Lung (tissue), 17 donors: ENCODE measurements at places on chromosomes 1 and 21. TPM values are rescaled to one million over a fixed set of nuclear protein-coding genes. Genes with fewer than 3 reads are reported as not detected.

Gene NTRK1
- polyA plus RNA-seq, result 0.15 TPM

Gene ATF6
- 4.3 TPM for polyA plus RNA-seq

Gene ETNK2
- polyA plus RNA-seq, result 2.8 TPM

DNA sequence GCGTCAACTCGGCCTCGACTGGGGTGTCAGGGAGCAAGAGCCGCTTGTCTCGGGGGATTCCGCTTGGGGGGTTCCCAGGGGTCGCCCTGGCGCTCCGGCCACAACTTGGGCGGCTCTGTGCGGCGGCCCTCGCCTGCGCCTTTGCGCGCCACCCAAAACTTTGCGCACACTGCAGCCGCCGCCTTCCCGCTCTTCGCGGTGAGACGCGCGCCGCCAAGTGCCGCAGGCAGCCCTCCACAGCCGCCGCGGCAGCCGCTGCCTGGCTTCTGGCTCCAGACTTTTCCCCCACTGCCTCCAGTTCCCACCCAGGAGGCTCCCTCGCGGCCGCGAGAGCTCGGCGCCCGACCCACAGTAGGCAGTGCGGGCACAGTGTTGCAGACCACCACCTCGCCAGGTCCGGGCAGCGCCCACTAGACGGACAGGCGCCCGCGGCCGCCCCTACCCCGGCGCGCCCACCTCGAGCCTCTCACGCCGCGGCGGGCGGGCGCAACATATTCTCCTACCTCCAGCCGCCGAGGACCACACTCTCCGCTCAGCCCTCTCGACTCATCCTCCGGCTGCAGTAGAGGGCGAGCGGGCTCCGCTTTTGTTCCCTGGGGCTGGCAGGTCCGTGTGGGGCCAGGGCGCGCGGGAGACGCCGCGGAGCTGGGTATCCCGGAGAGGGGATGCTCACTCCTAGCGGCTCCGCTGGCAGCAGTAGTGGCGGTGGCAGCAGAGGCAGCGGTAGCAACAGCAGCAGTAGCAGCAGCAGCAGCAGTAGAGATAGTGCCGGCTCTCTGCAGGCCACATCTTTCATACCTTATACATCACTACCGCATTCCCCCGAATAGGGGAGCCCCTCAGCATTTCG is 296.6 kb downstream of the OMA1 start:
- H3K27me3 ChIP-seq, result peaks cover 12% of the 10 kb centered on the region
- peaks cover 14% of the 10 kb centered on the region for H3K4me1 ChIP-seq
- DNase-seq, result peak; percentile 21
- no peaks in the 10 kb centered on the region for H3K36me3 ChIP-seq
- H3K4me3 ChIP-seq, result no peak overlapping the region
- no peak overlapping the region for H3K27ac ChIP-seq

Gene BARHL2
- not detected for polyA plus RNA-seq

GRCh38 chr1:63643926-63644325 is 50.7 kb downstream of the PGM1 start:
- no peaks in the 10 kb centered on the region for H3K4me1 ChIP-seq
- no peak overlapping the region for H3K4me3 ChIP-seq
- H3K36me3 ChIP-seq, result peaks cover 4% of the 10 kb centered on the region
- DNase-seq, result peak; percentile 47

DNA sequence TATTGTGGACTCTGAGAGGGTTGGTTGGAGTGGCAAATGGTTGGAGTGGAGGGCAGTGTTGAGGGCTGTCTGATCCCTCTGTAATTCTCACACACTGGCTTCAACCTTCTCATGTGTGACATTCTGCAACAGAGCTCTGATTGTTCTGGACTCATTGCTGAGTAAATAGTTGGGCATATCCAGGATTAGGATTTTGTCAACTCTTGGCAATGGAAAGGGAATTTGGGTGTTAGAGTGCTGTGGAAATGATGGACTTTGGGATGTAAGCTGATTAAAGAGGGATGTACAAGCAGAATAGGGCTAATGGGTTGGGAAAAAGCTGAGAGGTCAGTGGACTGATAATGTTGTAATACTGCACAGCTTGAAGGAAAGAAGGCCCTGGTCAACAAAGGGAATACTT is 16.5 kb downstream of the TLCD4 start:
- H3K27ac ChIP-seq, result no peak overlapping the region
- no peak for DNase-seq
- H3K4me1 ChIP-seq, result no peaks in the 10 kb centered on the region
- H3K36me3 ChIP-seq, result no peaks in the 10 kb centered on the region

Gene OVAAL
- polyA plus RNA-seq, result not detected

GRCh38 chr1:73755649-73756048 is 442.3 kb downstream of the LRRIQ3 start:
- H3K4me1 ChIP-seq, result no peaks in the 10 kb centered on the region
- H3K27me3 ChIP-seq, result no peaks in the 10 kb centered on the region
- no peaks in the 10 kb centered on the region for H3K36me3 ChIP-seq
- no peak overlapping the region for H3K27ac ChIP-seq
- no peak for DNase-seq
- no peak overlapping the region for H3K4me3 ChIP-seq

Gene FALEC
- polyA plus RNA-seq, result 0.09 TPM

Gene CELA2A
- polyA plus RNA-seq, result 0.20 TPM

DNA sequence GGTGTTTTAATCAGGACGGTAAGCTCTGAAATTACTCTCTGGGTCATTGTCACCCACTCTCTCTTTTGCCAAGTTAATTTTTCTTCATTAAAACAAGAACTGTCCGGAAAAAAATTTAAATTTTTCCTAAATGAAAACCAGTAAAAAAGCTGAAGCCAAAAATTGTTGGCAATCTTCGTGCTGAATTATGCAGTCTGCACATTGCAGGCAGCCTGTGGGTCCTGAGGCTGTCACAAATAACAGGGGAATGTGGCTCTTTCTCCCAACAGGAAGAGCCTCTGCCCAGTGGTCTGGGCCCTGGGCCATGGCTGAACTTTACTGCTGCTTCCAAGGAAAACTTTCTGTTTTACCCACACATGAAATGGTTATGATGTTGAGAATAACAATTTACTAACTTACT is 153.9 kb upstream of the SPAG17 start:
- no peaks in the 10 kb centered on the region for H3K36me3 ChIP-seq
- H3K27me3 ChIP-seq, result no peaks in the 10 kb centered on the region
- peaks cover 13% of the 10 kb centered on the region for H3K4me1 ChIP-seq
- H3K4me3 ChIP-seq, result no peak overlapping the region
- no peak overlapping the region for H3K27ac ChIP-seq

DNA sequence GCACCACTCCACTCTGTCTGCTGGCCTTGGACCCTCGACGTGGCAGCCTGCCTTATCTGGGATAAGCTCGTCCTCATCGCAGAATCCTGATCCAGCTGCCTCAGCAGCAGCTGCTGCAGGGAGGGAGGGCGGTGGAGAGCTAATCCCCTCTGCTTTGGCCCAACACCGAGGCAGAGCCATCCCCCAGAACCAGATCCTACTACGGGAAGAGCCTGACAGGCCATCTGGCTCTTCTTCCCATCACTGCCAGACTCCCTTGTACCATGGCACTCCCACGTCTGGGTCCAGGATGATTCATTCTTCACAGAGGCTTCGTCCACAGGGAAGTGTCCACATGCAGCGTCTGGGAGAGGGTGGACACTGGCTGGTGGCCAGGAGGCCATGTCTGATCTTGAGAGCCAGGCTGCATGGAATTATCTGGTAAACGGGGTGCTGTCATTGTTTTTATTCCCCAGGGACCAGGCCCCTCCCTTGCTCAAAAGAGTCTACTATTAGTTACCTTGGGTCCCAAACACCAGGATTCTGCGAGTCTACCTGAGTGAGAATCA is 14.6 kb upstream of the PKP1 start:
- peaks cover 2% of the 10 kb centered on the region for H3K27me3 ChIP-seq
- no peak overlapping the region for H3K4me3 ChIP-seq
- no peaks in the 10 kb centered on the region for H3K4me1 ChIP-seq
- peak; percentile 83 for DNase-seq
- H3K27ac ChIP-seq, result no peak overlapping the region

Gene USF1
- 77.0 TPM for polyA plus RNA-seq

DNA sequence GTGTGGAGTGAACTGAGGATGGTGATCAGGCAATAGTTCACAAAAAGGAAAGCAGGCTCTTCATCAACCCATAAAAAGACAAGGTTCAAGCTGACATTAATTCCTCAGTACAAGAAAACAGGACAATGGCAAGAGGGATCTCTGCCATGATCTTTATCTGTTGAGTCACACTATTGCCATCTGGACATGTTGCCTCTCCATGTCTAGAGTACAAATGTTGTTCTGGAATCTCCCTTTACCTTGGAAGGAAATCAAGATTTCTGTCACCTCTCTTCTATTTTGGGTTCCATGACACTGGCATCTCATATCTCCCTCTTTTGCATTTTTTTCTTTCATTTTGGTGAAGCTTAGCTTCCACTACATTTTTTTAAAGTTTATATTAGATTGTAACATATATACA is 329.1 kb downstream of the USP25 start:
- H3K36me3 ChIP-seq, result no peaks in the 10 kb centered on the region
- no peak overlapping the region for H3K4me3 ChIP-seq
- no peak for DNase-seq
- no peaks in the 10 kb centered on the region for H3K27me3 ChIP-seq
- H3K4me1 ChIP-seq, result no peaks in the 10 kb centered on the region

GRCh38 chr21:37364722-37365121 is 1.9 kb upstream of the DYRK1A start:
- no peaks in the 10 kb centered on the region for H3K27me3 ChIP-seq
- H3K4me3 ChIP-seq, result no peak overlapping the region
- H3K27ac ChIP-seq, result peak overlapping the region; percentile 93
- peaks cover 8% of the 10 kb centered on the region for H3K4me1 ChIP-seq
- no peak for DNase-seq

DNA sequence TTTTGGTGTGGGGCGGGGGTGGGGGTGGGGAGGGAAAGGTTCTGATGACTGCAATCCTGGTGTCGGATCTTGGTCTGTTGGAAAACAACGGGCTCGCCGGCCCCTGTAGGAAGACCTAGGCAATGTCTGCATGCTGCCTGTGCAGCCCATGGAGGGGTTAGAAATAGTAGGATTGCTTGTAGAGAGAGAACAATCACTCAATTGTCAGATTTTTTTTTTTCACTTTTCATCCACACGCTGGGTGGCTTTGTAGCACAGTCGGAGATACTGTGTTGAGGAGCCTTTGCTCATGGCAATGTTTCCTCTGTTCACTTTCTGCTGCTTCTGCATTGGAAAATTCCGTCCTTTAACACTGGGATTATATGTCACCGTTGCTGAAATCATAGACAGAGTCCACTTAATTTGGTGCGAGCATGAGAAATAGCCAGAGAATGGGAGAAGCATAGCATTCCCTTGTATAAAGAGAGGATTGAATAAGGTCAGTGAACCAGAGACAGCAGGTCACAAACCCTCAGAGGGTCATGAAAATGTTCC is 107.5 kb downstream of the MRPS6 start:
- no peaks in the 10 kb centered on the region for H3K36me3 ChIP-seq
- peak; percentile 42 for DNase-seq
- H3K4me1 ChIP-seq, result no peaks in the 10 kb centered on the region
- H3K27ac ChIP-seq, result no peak overlapping the region
- no peak overlapping the region for H3K4me3 ChIP-seq
